Stimulated activated naive CD8-positive, alpha-beta T cell treated with anti-CD3 and anti-CD28 coated beads, Interleukin-15, Interleukin-2, amounts not matched to agents 100 U/mL and 50 U/mL, for 24 hours (primary cell): ENCODE measurements at places on chromosomes 4 and X.

GRCh38 chr4:22466581-22466980, 49.3 kb downstream of the ADGRA3 start:
- no peak for DNase-seq

DNA sequence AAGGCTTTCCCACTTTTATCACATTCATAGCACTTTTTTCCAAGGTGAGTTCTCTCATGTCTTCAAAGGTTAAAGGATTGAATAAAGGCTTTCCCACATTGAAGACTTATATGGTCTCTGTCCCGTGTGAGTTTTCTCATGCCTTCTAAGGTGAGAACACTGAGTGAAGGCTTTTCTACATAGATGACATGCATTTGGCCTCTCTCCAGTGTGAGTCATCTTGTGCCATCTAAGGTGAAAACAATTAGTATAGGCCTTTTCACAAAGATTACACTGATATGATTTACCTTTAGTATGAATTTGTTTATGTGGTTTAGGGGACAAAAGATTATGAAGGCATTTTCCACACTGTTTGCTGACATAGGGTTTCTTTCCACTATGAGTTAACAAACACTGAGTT, 21.2 kb downstream of the USP17L30 start:
- no peak for DNase-seq

GRCh38 chr4:151067316-151067970, 32.0 kb upstream of the RPS3A start:
- DNase-seq, result no peak

DNA sequence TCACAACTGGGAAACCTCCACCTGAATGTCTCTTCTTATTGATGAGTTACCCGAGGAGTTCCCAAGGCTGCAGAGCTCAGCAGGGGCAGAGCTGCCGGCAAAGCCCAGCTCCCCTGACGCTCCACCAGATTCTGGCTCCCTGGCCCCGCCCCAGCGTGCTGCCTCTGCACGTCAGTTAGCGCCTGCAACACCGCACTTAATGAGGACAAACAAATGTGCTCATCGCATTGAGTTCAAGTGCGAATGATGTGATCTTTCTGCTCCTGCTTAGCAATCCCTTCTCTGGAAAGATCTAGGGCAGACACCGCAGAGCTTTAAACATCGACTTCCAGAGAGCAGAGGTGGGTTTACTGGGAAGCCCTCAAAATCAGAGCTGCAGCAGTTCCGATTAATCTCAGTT, 55.5 kb upstream of the FBXW7 start:
- peak; percentile 37 for DNase-seq

GRCh38 chrX:14922437-14922836, 49.2 kb downstream of the MOSPD2 start:
- no peak for DNase-seq

DNA sequence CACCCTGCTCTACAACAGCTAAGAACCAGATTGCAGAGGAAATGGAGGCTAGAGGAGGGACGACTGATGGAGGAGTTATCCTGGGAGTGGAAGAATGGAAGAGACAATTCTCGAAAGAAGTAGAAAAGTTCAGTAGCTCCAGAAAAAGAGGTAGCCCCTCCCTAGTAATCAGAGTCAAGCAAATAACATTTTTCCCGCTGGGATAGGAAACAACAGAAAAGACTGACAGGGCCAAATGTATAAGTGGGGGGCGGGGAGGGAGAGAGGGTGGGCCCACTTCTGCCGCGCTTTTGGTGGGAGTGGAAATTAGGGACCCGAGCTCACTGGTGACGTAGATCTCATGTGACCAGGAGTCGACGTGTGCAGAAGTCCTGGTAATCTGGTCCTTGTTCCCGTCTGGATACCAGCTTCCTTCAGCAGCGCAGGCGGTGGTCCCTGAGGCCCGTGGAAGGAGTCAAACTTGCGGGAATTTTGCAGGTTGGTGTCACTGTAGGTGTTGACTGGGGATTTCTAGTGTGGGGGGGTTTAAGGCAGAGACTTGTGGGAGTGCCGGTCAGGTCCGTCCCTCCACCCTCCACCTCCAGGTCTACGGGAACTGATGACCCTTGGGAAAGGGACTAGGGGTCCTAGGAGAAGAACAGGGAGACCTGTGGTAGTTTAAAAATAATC, at the start of gene TCEAL9:
Gene TCEAL9 (plus strand): TSS at position 377 of the 669 bp plus-strand sequence. CDS start 1,179 bp downstream, outside the sequence.
- DNase-seq, result peak; percentile 11

DNA sequence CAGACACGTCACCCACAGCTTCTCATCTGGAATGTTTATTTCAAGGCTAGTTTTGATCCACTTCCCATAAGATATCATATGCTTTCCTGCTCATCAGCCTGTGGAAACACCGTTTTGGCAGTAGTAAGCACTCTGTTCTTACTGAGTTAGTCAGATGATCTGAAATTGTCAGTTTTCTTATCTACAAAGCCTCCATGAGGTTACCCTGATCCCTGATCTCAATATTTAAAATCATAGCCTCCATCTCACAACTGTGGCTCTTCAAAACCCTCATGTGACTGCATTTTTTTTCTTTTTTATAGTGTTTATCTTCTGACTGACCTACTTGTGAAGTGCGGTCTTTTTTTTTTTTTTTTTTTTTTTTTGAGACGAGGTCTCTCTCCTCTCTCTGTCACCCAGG, 22.7 kb downstream of the BST1 start:
- no peak for DNase-seq

DNA sequence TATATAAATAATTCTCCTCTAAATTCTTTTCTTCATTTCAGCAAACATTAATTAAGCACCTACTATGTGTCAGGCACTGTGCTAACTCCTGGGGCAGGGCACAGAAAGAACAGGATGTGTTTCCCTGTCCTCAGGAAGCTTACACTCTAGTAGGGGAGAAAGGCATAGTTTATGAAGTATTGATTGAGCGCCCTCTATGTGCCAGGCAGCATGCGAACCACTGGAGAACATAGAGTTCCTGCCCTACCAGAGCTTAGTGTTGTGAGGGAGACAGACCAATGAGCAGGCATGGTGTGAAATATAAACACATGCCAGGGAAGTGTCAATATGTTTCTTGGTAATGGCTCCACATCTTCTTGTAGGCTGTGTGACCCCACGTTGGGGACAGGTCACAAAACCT, 3.7 kb downstream of the ADGRG4 start:
- DNase-seq, result no peak

- no peak for DNase-seq
Observed at GRCh38 chr4:1210971-1211370, 38.0 kb downstream of the CTBP1 start.

DNA sequence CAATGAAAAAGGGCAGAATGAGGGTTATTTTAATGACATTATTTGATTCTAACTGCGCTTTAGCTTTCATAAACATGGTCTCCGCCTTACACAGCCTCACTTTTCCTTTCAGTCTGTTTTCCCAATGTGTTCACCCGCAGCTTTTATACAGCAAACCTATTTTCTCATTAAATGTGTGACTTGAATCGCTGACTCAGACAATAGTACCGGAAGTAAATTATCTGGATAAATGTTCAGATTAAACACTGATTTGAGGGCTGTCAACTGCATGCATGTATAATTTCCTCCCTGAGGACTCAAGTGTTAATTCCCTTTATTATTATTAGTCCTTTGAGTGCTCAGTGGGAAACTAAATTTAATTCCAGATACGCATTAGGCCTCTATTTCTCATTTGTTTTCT, 117.3 kb downstream of the FAM133A start:
- no peak for DNase-seq

DNA sequence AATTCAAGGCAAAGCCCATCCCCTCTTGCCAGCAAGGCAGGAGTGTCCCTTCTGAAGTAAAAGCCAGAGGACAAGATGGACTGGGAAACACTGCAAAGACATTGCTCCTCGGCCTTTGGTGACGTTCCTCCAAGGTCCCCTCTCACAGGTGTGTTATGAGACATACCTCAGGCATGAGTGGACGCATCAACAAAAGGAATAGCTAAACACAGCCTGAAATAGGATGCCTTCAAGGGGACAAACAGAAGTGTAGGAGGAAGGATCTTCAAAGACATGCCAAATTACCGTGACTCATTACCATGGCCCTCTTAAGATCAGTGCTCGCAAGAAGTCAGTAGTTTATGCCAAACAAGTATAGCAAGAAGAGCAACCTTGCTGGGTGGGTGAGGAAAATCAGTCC, 6.0 kb upstream of the IDS start:
- DNase-seq, result no peak
